Mesenteric fat pad (tissue), 1 donor: ENCODE measurements at places on chromosomes 2 and 18. TPM values are rescaled to one million over a fixed set of nuclear protein-coding genes. Genes with fewer than 3 reads are reported as not detected.

RAB6C gene
- not detected for total RNA-seq

ELOA2 gene
- not detected for total RNA-seq

MYO7B gene
- 2.1 TPM for total RNA-seq

CNTNAP5 gene
- total RNA-seq: not detected

MAPRE2 gene
- total RNA-seq: 23.6 TPM

NEU2 gene
- total RNA-seq: not detected

DNA sequence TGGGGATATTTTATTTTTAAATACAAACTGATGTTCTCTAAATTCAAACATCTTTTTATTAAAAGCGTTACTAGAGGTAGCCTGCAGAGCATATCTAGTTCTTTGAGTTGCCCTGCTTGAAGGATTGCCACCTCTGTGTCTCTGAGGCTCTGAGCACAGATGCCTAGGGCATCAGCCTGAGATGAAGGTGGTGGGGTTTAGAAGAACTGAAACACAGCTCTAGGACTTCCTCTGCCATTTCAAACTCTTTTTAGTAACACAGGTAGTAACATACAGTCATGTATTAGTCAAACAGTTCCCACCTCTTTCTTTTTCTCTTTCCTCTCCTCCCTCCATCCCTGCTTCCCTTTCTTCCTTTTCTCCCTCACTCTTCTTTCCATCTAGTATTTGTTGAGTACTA lies 57.6 kb downstream of the TTC21B start:
- no peak for DNase-seq

DNA sequence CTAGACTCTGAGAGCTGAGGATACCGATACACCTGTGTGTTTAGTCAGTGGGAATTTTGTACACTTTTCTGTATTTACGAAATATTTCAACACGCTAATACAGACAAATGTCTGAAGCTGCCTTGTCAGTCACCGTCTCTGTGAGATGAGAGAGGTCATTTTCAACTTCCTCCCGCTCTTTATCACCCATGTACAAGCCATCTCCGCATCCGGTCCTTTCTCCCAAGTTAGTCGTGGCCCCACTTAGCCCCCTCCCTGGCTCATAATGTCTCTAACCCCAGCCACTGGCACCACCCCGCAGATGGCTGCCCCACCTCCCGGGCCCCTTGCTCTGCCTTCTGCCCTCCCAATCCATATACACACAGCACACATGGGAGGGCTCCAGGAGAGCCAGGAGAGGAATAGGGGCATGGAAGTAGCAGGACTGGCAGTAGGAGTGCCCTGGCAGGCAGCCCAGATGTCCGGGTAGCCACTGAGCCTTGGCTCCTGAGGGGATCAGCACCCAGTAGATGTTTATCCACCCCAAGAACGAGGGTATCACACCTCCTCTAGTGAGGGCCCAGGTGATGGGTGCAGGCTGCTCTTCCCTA lies 2.0 kb upstream of the RUFY4 start:
- no peak for DNase-seq

GRCh38 chr2:174787487-174788205 lies 23.4 kb upstream of the CHRNA1 start:
- no peak for DNase-seq

- no peak for DNase-seq
Measured at GRCh38 chr2:64624862-64625261, 28.9 kb downstream of the SERTAD2 start.

- DNase-seq: no peak
Measured at GRCh38 chr18:46097431-46097800, 680 bp downstream of the ATP5F1A start.

DNA sequence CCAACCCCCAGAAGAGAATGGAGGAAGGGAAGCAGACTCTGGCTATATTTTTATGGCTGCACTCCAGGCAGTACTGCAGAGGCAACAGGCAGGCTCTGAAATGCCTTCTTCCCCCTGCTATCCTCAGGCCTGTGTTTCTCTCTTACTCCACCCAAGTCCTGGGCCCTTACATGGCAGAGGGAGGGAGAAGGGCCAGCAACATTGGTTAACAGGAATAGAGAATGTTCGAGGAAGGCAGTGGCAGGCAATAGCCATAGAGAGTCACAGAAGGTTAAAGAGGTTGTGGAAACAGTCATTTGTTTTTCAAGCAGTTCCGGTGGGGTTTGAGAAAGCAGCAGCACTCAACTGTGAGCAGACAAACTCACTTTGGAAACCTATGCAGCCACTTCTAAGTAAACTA lies 15.1 kb upstream of the DARS1 start:
- DNase-seq: no peak

DNA sequence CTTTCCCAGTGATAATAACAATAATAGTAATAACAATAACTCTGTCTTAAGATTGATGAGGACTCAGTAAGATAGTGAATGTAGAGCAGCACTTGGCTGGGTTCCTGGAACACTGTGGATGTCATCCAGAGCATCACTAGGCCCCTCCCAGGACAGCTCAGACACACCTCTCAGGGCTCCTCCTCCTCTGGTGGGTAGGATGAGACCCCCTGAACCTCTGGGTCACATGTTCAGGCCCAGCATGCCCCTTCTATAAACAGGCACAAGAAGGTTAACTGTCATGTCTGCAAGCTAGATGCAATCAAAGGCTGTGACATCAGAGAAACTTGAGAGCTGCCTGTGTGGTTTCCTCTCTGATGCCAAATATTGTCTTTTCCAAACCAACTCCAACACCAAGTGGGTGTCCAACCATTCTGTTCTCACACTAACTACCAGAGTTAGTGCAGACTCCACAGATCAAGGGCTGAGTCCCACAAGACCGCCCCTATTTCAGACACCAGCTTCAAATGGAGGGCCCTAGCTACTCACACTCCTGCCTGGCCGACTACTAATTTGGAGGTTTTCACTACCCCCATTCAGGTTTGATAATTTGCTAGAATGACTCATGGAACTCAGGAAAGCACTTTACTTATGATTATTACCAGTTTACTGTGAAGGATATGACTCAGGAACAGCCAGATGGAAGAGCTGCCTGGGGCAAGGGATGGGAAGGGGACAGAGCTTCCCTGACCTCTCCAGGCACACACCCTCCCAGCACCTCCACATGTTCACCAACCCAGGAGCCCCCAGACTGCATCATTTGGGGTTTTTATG lies 46.4 kb upstream of the BZW1 start:
- no peak for DNase-seq

GRCh38 chr2:225725726-225726125 lies 326.2 kb downstream of the NYAP2 start:
- no peak for DNase-seq

DNA sequence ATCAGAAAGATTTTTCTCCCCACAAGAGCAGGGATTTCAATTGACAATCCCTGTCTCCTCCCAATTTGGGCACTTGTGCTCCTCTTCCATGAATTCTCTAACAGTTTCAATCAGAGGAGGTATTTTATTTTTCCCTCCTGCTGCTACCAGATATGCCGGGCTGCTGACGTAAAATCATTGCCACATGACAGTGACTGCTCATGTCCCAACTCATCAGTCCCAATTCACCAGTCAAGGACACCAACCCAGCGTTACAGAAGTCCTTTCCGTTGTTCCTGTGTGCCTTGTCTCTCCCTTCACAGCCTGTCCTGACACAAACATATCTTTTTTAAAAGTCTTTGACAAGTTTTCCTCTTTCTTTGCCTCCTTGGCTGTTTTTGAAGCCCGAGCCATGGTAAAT lies 540.2 kb downstream of the LRP1B start:
- no peak for DNase-seq
